Hindlimb muscle (tissue), 1 donor: ENCODE measurements at places on chromosomes 7 and 10. TPM values are rescaled to one million over a fixed set of nuclear protein-coding genes. Genes with fewer than 3 reads are reported as not detected.

Gene CRHR2
- 1.9 TPM for polyA plus RNA-seq

Gene PPP1R9A
- 28.7 TPM for polyA plus RNA-seq

Gene JAZF1
- 24.9 TPM for polyA plus RNA-seq

Gene ERV3-1
- 15.5 TPM for polyA plus RNA-seq

DNA sequence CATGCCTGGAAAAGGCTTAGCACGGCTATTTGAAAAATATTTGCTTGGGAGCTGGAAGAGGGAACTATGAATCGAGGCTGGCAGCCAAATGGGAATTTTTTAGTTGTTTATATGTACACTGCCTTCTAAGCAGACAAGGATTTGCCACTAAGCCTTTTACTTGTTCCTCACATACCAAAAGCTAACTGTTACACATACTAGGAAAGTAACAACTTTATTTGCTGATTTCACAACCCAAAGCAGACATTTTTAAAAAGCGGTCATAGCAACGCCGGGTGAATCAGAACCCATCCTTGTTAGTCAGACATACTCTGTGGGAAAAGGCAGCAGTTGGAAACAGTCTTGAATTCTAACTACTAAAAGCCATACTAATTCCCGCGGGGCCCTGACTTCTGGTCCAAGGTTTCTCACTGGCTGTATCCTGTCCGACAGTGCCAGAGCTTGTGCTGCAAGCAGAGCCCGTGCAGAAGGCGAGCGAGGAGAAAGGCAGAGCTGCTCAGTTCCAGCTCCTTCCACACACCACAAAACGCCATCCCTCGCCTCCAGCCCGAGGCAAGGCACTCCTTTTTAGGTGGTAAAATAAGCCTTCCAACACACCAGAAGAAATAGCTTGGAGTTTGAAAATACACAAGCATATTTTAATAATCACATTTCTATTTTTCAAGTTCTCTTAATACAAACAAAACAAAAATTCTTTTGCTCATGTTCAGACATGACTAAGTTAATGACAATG, 89.2 kb downstream of the RNF216 start:
- DNase-seq, result peak; percentile 88

DNA sequence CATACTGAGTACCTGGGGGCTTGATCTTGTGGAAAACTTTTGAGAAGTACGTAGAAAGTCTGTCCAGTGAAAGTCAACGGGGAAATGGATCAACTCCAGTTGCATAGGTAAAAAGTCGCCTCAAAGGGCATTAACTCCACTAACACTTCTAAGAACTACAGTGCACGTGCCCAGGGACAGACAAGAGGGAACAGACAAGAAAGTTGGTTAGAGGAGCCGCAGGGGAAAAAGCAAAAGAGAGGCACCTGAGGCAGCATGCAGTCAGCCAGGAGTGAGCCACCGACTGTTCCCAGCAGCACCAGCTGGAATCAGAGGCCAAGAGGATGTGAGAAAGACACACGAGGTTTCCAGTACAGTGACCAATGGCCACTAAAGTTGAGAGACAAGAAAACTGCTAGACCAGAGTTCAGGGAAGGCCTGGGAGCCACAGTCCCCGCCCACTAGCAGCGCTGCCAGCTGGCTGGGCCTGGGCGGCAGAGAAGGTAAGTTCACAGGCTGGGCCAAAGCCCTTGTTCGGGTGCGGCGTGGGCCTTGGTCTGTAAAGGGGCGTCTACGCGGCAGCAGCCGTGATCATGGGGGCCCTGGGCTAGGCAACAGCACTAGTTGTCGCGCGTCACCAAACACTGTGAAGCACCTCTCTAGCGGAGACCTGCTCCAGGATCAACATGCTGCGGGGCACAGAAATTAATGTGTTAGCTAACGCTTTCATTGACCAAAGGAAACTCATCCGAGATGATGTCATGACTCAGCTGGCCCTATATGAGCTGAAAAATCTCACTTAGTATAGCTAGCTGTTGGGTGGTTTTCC, 14.0 kb downstream of the ITGB1 start:
- DNase-seq, result no peak

- DNase-seq, result no peak
Measured at GRCh38 chr10:101071885-101072433, 10.2 kb downstream of the KAZALD1 start.

GRCh38 chr7:45390180-45390579, 184.0 kb upstream of the ADCY1 start:
- DNase-seq, result no peak

DNA sequence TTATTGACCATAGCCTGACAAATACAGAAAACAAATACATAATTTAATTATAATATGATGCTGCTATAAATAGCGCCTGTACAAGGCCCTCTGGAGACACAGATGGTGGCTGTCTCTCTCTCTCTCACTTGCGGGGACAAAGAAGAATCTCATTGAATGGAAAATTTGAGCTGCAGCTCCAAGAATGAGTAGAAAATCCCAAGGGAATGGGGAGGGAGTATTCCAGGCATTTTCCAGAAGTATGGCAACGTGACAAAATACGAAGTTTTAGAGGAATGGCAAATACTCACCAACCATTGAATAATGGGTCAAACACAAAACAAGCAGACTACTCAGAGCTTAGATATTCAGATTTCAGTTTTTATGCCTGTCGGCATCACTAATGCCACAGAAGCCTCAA, 179.9 kb downstream of the NRP1 start:
- no peak for DNase-seq

DNA sequence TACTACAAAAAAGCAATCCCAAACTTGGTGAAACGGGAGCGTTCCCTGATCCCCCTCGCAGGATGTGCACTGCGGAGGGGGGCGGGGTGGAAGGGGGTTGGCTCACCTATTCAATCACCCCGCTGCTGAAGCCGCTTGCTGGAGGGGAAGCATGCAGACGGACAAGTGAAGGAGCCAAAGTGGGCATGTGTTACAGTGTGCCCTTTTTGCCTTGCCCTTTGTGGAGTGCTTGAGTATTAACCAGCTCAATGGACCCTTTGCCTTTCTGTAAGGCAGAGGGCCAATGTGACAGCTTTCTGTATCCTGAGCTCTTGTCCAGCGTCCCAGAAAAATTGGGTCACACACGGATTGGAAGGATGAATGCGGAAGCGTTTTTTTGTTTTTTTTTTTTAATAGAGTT, 348.9 kb upstream of the NPSR1 start:
- no peak for DNase-seq

DNA sequence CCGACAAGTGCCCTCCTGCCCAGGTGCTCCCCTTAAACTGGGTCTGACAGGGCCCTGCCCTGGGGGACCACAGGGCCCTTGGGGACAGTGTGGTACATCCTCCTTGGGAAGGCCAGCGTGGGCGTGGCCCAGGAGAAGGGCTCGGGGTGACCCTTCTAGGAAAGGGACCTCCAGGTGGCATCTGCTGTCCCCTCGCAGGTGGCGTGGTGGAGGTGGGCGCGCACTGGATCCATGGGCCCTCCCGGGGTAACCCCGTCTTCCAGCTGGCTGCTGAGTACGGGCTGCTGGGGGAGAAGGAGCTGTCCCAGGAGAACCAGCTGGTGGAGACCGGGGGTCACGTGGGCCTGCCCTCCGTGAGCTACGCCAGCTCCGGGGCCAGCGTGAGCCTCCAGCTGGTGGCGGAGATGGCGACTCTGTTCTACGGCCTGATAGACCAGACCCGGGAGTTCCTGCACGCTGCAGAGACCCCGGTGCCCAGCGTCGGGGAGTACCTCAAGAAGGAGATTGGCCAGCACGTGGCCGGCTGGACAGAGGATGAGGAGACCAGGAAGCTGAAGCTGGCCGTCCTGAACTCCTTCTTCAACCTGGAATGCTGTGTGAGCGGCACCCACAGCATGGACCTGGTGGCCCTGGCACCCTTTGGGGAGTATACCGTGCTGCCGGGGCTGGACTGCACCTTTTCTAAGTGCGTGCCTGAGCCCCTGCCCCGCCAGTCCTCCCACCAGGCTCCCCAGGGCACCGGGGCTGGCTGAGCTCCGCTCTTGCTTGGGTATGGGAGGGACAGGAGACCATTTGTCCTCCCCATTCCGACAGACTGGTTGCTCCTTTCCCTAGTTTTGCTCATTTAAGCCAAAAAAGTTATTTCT, 972 bp downstream of the PAOX start:
- no peak for DNase-seq

DNA sequence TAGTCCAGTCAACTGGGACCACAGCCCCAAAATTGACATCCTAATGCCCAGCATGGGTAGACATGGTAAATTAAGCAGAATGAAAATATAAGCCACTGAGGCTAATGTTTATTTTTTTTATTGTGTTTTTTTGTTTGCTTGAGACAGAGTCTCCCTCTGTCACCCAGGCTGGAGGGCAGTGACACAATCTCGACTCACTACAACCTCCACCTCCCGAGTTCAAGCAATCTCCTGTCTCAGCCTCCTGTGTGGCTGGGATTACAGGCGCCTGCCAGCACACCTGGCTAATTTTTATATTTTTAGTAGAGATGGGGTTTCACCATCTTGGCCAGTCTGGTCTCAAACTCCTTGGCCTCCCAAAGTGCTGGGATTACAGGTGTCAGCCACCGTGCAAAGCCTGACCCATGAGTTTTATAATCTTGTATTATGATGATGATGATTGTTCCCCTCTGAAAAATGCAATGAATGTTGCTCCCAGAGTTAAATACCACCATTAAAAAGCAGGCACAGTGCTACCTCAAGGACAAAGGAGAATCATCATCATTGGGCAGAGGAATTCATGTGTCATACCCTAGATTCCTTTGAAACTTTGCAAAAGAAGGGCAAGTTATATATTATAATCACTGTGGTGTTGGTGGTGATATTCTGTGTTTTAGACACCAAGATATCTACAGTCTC, 228.0 kb downstream of the PARD3 start:
- no peak for DNase-seq
